ENCODE measurements at places on chromosomes 3 and 15. TPM values are rescaled to one million over a fixed set of nuclear protein-coding genes. Genes with fewer than 3 reads are reported as not detected.

DNA sequence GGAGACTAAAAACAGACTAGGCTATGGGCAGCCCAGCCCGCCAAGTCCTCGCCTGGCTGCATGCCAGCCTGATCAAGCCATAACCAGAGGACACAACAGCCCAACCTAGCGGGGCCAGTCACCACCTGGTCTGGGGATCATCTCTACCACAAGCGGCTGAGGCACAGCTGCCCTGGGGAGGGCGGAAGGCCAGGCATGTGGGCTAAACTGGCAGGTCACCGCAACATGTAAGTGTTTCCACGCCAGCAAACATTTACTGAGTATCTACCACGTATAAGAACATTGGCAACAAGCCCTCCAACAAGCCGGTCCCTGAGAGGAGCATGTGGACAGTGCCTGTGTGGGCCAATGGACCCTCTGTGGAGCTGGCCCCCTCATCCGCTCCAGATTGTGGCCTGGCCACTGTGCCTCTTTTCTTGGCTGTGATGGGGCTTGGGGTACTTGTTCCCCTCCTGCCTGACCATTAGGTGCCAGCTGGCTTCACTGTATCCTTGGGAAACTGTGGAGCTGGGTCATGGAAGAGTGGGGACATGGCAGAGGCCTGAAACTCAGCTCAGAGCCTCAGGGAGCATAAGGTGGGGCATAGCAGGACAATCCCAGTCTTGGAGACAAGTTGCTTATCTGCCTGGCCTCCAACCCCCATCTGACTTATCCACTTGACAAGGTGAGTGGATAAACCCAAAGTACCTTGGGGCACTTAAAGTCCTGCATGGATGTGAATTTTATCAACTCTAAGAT, 9.0 kb downstream of the UBXN7 start:
- peak; percentile 27 for DNase-seq

DNA sequence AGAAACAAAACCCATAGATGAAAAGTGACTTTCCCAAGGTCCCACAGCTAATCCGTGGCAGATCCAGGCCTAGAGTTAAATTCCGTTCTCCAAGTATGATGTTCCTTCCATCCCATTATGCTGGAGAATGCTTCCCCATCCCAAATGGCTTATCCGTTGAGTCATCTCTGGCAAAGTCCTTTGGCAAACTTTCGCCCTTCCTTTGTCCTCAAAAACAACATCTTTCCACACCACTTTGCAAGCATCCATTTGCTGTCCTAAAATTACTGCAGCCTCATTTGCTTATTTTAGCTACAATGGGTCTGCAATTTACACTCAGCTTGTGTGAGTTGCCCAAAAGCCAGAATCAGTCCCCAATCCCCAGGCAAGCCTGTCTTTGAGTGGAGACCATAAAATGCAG, 304.0 kb upstream of the TLE3 start:
- DNase-seq = peak; percentile 44

GRCh38 chr3:191296041-191296541, 33.1 kb upstream of the CCDC50 start:
- DNase-seq = no peak

DNA sequence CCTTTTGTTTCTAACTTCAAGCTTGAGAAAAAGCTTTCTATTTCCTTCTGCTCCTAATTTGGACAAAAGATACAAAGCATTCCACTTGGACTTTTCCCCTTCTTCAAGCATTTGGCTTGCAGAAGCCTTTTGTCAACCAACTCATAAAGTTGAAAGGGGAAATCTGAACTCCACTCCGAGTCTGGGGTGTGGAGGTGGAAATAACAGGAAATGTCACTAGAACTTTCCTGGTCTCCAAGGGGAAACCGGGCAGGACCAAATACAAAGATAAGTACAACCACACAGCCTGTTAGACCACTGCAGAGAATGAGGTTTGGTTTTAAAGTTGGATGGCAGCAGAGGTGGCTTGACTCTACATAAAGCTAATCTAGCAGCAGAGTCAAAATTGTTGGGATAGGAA, 4.2 kb upstream of the C3orf80 start:
- no peak for DNase-seq

DNA sequence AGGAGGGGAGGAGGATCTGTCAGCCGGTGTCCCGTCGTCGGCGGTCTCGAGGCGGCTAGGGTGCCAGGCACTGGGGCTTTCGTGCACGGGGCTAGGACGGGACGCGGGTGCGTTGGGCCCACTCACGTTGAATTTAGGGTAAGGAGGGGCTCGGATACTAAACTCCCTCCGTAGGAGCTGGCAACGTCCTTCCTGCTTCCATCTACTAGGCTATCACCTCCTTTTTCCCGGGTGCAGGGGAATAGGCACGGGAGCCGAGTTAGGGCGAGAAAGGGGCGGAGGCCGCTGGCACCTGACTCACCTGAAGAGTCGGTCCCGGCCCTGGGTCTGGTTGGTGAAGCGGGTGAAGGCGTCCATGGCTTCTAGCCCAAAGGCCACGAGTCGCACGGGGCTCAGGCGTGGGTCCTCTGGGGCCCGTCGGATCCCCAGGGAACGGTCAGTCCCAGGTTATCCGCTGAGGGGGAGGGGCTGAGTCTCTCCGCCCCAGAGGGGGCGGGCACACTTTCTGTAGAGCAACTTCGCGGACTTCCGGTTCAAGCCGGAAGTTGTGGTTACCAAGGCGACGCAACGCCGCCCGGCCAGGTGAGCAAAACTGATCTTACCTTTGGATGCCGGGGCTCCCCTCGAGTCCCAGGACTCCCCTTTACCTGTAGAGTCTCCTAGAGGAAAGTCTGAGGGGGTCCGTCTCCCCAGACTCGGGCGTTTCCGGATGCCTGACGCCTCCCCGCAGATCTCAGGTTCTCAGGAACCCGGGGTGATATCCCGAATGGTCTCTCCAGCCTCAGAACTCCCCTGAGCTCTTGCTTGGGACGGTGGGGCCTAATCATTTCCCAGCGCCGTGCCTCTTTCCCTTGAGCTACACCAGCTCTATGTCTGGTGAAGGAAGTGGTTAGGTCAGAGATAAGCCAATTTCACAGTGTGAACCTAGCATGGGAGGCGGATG, at the start of the genes PEX11A and WDR93:
TSS of gene PEX11A (minus strand) at position 479 of the 943 bp plus-strand sequence. CDS start at position 357, 122 bp downstream.
TSS of gene WDR93 (plus strand) at position 536 of the 943 bp plus-strand sequence. CDS start 10,936 bp downstream, outside the sequence.
- DNase-seq = peak; percentile 72

DNA sequence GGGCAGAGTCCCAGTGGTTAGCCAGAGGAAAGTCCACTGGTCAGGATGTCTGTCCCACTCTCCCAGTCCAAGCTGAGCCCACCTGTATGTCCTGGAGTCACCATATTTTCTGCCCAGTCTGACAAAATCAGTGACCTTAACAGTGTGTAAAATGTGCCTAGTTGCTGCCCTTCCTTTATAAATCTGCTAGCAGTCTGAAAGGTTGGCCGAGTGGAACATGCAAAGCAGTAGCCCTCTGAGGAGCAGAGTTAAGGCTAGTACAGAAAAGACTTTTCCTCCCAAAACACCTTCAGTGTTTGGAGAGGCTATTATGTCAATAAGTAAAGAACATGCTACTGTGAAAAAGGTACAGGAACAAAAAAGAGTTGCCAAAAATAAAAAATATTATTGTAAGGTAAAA, 15.3 kb downstream of the TTC21A start:
- DNase-seq = no peak

PATL2 gene
- 2.0 TPM for total RNA-seq

HHLA2 gene
- 0.18 TPM for total RNA-seq

CCDC54 gene
- total RNA-seq = not detected

IMPG2 gene
- total RNA-seq = 2.6 TPM

RTP1 gene
- total RNA-seq = not detected
